ENCODE measurements at places on chromosomes 16 and 17.

DNA sequence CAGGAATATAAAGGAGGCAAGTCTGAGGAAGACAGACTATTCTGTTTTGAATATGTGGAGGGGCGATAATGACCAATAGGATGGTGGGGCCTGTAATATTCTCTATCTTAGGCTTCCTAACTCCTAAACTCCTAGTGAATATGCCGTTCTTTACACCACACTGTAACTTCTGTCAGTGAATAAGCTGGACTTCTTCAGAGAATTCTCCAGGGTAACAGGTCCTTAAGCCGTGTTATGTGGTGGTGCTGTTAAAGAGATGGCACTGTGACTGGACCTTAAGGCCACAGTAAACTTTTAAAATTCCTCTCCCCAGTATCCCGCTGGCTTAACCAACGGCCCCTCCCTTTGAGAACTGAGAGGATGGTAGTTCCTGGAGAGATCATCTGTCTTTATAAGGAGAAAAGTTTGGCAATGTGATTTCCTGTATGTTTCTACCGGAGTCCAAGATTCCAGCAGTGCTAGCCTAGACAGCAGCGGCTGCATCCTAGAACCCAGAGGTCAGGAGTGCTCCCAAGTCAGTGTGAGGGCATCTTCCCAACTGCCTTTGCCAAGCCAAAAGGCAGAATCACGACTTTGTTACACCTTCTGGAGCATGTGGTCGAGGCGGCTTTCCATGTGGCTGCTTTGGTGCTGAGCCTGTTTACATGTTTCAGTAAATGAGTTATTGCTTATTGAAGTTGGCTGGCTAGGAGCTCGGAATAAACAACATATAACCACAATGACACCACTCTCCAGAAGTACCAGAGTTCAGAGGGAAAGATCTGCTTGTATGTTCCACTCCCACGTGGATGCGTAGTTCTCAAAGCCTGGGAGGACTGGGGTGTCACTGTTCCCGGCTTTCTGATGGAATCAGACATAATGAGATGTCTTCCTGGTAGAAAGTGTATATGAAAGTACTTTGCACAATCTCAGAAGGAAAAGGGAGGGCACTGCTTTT lies 41.0 kb downstream of the TUBD1 start:
- no peak for DNase-seq

- peak; percentile 22 for DNase-seq
These were observed 68.7 kb downstream of the RAI1 start for GRCh38 chr17:17749921-17750320.

- no peak for DNase-seq
These were observed 486.4 kb upstream of the SOX9 start for GRCh38 chr17:71634376-71634775.

DNA sequence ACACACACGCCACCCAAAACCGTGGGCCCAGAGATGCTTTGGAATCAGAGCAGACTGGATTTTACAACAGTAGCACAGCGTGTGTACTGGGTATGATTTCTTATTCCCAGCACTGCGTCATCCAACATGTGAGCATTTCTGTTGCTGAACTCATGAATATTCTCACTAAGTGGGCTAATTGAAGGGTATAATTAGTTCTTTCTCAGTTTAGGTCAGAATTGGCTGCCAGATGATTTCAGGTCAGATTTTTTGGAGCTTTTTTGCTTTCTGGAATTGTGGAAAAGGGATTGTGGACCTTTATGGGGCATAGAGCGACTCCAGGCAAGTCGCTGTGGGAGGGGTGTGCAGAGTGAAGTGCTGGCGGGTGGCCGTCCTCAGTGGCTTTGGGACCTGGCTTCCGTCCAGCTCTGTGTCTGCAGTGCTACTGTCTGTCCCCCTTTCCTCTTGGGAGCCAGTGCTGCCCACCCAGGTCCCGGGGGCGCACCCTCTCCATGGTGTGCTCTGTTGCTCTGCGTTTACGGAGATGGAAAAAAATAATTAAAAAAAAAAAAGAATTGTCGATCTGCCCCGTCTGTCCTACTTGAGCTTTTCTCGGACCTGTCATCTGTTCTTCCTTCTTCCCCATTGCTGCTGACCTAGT lies 25.0 kb downstream of the FOXK2 start:
- DNase-seq = no peak

DNA sequence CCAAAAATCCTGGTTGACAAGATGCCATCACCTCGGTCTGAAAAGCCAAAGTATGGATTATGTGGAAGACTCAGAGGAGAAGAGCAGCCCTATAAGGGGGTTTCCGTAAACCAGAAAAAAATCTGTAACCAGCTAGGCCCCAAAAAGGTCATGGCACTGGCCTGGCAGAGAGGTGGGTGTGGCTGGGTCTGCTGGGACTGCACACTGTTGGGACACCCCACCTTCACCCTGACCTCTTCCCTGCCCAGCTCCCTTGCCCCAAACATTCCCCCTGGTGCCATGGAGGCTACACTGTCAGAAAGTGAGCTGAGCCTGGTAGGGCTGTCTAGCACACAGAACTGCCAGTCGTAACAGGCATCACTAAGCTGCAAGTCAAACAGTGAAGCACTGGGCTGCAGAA lies 6.5 kb downstream of the SLC47A2 start:
- DNase-seq = no peak

DNA sequence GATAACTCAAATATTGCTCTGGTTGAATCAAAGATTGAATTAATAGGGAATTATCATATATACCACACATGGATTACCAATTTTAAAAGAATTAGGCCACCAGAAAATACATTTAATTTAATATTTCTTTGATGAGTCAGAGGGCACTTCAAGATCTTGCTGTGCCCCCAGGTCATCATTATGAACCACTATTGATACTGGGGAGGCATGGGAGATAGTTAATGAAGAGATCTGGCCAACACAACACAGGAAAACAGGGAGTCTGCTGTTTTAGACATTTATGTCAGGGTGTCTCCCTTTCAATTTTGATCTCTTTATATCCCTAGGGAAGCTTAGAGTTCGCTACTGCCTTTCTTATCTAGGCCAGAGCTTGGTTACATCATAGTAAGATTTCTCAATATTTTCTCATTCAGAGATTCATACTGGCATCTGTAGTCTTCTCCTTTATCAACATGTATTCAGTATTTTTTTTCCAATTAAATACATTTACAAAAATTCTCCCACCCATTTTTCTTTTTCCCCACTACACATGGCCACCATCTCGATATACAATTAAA lies 158.3 kb upstream of the ZFHX3 start:
- DNase-seq = no peak

DNA sequence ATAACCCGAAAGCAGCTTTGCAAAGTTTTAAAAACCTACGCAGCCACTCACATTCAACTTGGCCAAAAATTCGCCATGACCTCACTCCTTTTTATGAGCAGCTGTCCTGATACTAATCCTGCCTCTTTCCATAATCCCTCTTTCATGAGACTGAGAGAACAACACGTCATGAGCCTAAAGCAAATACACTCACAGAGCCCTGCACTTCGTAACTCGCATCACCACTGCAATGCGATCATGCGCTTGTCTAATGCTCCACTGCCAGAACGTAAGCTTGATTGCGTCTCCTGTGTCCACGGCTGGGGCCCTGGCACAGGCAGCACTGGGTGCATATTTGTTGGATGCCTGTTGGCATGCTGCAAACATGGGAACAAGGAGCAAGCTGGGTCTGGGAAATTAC lies 36.2 kb downstream of the CDRT4 start:
- no peak for DNase-seq

DNA sequence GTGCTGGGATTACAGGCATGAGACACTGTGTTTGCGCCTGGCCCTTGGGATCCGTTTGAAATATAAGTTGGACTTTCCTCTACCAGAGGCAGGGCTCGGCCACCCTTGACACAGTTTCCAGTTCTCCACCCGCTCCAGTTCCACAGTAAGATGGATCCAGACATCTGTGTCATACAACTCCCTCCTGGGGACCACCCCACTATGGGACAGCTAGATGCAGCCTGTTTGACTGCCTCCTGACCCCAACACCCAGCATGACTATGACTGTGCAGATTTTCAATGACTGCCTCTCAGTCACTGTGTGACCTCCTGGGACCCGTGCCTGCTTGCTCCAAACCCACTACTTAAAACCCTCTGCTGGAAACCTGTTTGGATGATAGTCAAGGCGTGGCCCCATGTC lies 166.7 kb downstream of the IRF8 start:
- no peak for DNase-seq

DNA sequence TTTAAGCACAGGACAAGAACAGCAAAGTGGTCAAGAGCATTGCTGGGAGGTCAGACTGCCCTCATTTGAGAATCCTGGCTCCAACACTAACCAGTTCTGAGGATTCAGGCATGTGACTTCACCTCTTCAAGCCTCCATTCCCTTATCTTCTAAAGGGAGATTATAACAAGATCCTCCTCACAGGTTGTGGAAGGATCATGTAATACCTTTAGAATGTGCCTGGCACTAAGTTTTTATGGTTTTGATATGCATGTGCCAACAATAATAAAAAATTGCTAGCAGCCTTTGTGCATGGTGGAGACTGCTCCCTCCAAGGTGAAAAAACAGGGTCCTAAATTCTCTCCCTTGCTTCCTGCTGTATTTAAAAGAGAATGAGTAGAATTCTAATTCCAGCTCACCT lies 36.0 kb upstream of the ADAMTS18 start:
- no peak for DNase-seq

DNA sequence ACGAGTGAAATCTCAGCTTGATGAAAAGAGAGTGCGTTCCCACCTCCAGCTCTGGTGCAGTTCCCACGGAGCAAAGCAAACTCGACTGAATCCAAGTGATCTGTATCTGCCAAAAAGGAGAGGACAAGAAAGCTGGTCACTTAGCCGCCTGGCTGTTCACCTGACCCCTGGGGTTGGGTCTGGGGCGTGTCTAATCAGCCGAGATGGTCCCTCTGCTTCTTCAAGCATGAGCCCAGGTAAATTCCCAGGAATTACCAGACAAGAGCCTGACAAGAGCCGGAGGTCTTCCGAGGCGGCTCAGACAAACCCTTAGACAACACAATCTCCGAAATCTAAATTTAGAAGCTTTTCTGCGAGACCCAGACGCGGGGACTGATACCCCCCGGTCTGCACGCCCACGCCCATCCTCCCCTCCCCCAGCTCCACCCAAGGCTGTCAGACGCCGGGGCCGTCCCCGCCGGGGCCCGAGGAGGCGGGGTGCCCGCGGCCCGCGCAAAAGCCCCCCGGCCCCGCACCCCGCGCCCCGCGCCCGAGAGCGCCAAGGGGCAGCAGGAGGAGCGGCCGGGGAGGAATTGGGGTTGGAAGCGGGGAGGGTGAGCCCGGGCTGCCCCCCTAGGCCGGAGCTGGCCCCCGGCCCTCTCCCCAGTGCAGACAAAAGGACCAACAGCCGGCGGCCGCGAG lies 674 bp downstream of the ZNF821 start:
- peak; percentile 49 for DNase-seq

- DNase-seq = no peak
These were observed 1.9 kb upstream of the MMP28 start for GRCh38 chr17:35797370-35797769.

- no peak for DNase-seq
These were observed 57.8 kb upstream of the CACNG5 start for GRCh38 chr17:66776999-66777688.

- no peak for DNase-seq
These were observed 18.5 kb downstream of the GAA start for GRCh38 chr17:80119839-80120238.

GRCh38 chr17:57782647-57783337 lies 37.7 kb upstream of the CCDC182 start:
- DNase-seq = no peak

DNA sequence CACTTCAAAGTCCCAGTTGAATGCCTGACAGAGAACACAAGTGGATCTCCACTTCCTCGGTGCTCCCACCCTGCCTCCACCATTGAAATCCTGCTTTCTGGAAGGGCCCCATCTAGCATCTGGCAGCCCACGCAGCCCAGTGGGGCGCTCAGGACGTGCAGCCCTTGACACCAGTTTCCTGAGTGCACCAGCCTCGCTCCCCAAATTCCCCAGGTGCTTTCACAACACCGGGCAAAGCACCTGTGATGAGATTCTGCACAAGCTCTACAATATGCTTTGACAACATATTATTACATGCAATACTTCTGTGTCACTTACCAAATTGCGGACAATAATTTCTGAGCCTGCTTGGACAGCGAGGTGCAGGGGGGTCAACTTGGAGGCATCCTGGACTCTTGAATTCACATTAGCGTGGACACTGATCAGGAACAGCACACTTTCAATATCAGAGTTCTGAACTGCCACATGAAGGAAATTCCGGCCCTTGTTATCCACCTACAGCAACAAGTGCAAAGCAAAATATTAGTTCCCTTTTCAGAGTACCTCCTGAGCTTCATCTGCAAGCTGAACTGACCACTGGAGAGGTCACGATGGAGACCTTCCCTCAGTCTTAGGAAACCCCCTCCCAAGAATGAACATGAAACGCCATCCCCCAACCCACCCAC lies 33.9 kb downstream of the CYB5D2 start:
- DNase-seq = no peak

GRCh38 chr17:81912441-81913309 lies 1.5 kb upstream of the PCYT2 start:
- no peak for DNase-seq

DNA sequence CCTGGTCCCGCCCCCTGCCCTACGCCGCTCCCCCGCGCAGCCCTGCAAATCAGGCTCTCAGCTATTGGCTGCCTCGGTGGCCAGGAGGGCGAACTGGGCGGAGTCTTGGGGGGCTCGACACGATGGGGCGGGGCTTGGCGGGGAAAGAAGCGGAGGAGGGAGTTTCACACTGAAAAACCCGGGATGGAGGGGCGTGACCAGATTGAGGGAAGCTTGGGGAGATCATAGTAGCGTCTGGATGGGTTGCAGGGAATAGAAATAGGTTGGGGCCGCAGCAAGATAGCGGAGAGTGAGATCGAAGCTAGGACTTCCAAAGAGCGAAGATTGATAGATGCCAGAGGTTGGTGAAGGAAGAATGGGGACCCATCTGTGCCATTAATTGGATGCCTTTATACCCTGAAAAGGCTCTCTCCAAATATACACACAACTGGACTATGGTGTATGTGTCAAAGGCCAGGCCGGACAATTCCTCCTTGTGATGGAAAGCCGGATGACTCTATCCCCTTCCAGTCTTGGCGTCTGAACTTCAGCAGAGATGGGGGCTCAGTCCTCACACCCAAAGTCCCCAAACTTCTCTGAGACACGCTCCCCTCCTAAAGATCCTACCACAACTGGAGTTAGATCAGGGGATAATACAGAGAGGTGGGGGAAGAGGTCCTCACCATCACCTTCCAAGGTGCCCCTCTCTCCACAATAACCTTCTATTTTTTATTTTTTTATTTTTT lies 376 bp upstream of the STAC2 start:
- DNase-seq = peak; percentile 53

Measured in activated gamma-delta T cell treated with anti-CD3 and anti-CD28 coated beads, Interleukin-2, amount 50 U/mL, for 16 hours (primary cell).